ENCODE measurements at places on chromosomes 1 and 21. TPM values are rescaled to one million over a fixed set of nuclear protein-coding genes. Genes with fewer than 3 reads are reported as not detected.

GRCh38 chr1:30283199-30283962 is 440.0 kb downstream of the MATN1 start:
- no peak for DNase-seq

DNA sequence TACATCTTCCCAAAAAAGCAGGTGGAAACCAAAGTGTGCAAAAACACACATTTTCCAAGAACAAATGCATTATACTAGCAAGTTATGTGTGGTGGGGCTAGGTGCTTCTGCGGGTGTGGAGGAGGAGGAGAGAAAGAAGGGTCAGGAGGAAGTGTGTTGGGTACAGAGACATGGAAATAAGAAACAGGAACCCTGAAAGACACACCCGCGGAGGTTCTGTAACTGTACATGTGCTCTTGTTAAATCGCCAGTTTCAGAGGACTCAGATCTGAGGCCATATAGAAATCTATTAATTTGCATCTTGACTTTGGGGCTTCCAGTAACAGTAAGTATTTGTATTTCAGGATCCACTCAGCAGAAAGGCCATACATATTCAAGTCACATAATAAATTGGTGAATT is 30.9 kb downstream of the ERG start:
- DNase-seq, result no peak

The MARK1 gene
- total RNA-seq, result 4.2 TPM

DNA sequence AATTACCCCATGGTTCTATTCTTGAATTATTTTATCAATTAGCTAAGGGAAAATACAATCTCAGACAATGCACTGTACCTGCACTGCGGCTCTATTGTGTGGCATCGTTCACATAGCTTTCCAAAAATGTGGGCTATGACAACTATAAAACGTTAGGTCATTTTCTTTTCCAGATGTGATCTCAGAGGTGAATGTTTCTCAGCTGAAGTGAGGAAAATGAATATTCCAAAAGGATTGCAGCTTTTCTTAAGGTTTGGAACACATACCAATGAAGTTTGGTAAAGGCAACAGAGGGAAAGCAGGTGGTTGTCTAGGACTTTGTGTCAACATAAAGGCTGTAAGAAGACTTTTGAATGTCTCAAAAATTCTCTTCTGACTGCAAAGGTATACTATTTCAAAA is 105.5 kb downstream of the NRIP1 start:
- DNase-seq, result no peak

DNA sequence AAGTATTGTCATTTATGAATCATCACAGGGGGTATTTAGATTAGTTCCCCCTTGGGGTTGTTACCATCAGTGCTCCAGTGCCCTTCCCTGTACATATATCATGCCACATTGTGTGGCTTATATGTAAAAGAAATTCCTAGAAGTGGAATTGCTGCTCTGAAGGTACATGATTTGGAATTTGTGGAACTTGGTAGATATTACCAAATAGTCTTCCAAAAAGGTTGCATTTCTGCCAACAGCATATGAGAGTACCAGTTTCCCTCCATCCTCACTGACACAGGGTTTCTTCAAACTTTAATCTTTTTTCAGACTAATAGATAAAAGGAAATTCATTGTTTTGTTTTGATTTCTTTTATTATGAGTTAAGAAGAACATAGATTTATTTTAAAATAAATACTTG is 41.3 kb downstream of the AKNAD1 start:
- no peak for DNase-seq

The OR2W3 gene
- not detected for total RNA-seq

The AKR7A2 gene
- 80.1 TPM for total RNA-seq

The EFNA3 gene
- 3.7 TPM for total RNA-seq

The LAMC1 gene
- total RNA-seq, result 59.9 TPM

The BEST4 gene
- total RNA-seq, result 1.3 TPM

DNA sequence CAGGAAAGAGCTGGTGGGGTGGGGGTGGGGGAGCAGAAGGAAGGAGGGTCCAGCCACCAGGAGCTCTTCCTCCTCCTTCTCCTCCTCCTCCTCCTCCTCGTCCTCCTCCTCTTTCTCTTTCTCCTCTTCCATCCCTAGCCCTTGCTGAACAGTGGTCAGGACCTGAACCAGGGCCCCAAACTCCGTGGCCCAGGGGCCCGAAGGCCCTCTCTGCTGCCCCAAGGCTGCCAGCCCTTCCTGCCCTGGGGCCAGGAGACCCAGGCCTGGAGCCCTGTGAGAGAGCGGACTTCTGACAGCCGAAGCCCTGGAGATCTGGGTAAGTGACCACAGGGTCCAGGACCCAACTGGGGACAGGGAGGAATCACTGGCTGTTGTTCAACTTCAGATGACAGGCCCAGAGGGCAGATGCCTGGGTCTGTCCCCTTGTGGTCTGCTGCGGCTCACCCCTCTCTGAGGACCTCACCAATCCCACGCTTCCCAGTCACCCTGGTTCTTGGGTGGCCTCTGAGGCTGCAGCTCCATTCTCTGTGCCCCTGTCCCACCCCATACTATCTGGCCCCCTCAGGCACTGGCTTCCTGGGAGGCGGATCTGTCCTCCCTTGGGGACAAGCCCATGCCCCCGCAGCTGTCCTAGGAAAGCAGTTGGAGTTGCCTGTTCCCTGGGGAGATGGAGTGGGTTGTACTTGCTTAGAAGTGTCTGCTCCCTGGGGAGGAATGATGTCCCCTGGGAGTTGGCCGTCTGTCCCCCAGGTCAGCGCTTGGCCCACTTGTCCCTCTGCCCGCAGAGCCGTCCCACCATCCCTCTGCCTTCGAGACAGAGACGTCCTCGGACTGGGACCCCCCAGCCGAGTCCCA is 51.8 kb downstream of the VWA5B1 start:
- no peak for DNase-seq

GRCh38 chr1:1628754-1629429 is 3.1 kb upstream of the MMP23B start:
- no peak for DNase-seq

DNA sequence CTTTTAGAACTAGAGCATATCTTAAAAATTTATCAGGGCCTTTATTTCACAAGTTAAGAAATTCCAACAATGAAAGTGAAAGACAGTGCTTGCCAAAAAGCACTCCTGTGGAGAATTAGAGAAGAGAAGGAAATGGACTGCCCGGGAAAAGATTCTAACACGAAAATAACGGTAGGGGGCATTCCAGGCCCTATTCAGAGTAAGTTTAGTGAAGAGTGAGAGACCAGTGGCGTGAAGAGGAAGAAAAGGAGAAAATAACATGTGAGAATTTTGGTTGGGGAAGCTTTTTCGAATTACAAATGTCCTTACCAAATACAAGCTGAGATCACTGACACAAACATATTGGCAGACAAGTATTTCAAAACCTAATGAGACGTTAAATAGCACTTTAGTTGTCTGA is 38.4 kb upstream of the RBM34 start:
- no peak for DNase-seq

GRCh38 chr1:51899022-51899421 is 20.5 kb upstream of the NRDC start:
- no peak for DNase-seq
